ENCODE measurements at places on chromosomes 11 and 22. TPM values are rescaled to one million over a fixed set of nuclear protein-coding genes. Genes with fewer than 3 reads are reported as not detected.

DNA sequence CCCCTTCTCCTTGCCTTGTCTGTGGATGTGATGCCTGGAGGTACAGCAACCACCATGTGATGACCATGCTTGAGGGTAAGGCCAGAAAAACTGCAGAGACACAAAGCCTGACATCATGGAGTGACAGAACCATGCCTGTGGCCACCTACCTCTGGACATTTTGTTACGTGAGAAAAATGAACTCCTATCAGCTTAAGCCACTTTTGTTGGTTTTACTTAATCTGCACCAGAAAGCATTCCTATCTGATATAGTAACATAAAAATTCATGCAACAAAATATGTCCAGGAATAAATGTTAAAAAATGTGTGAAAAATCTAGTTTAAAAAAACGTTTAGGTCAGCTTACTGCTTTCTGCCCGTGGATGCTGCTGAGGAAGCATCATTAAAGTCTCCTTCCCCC lies 42.6 kb upstream of the P4HA3 start:
- DNase-seq = no peak

Gene OR5T2
- total RNA-seq = not detected

- no peak for DNase-seq
These were observed 960 bp downstream of the TSSC4 start for GRCh38 chr11:2401436-2401984.

Gene ANKK1
- 0.17 TPM for total RNA-seq

GRCh38 chr22:24541681-24542515 lies 13.0 kb downstream of the GUCD1 start:
- DNase-seq = no peak

Gene AGBL2
- total RNA-seq = 0.06 TPM

DNA sequence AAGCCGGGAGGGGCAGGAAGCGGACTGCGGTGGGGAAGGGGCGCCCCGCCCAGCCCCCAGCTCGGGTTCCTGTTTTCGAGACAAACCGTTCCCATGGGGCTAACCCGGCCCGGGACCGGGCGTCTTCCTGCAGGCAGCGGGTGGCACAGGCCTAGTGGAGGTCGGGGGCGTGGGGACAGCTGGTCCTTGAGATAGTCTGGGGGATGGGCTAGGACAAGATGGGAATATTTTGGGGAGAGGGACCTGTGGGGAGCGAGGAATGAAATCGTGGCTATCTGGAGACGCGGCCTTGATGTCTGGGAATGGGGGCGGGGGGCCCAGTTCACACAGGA lies 1.2 kb upstream of the RASGRP2 start:
- DNase-seq = no peak

GRCh38 chr11:12606597-12606996 lies 67.6 kb upstream of the TEAD1 start:
- no peak for DNase-seq

Gene POU2AF2
- not detected for total RNA-seq

DNA sequence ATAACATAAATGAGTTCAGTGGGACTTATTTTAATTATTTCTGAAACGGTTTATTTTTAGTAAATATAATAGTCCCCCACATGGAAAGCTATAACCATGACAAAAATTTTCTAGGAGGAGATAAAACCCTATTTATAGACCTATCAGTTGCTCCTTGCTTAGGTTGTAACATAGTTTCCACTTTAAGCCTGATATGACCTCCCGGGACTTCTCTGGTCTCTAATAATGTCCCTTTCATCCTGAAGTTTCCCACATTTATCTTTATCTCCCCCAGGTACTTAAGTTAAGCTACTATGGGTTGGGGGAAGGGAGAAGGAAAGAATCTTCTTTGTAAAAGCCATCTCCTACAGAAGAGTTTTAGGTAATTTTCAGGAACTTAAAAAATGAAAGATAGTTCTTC lies 117.7 kb downstream of the RBFOX2 start:
- DNase-seq = no peak

Gene INPP5J
- 3.0 TPM for total RNA-seq
